ENCODE measurements at places on chromosomes 7 and 10.
A peak's percentile ranks its signal among the peaks of the same experiment; 100 is the strongest.

- no peak for DNase-seq
Observed at GRCh38 chr7:149873970-149874643, 338 bp downstream of the ATP6V0E2 start.

- no peak for DNase-seq
Observed at GRCh38 chr7:104791080-104791479, 222.9 kb upstream of the KMT2E start.

DNA sequence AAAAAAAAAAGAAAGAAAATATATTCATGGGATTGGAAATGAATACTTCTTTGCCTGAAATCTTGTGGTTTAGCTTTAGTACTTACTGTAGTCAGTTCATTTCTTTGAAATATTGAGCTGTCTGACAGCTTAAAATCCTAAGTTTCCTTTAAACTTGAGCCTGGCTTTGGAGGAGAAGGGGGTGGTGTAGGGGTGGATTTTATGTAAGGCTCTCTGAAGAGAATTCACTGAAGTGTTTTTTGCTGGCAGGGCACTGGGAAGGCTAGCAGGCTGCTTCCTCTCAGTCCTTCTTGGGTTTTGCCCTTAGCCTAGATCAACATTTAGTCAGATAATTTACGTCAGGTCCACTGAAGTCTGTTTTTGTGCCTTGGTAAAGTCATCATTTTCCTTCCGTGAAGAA, 516.5 kb downstream of the AUTS2 start:
- no peak for DNase-seq

- no peak for DNase-seq
Observed at GRCh38 chr10:97018251-97019212, 167.2 kb downstream of the SLIT1 start.

DNA sequence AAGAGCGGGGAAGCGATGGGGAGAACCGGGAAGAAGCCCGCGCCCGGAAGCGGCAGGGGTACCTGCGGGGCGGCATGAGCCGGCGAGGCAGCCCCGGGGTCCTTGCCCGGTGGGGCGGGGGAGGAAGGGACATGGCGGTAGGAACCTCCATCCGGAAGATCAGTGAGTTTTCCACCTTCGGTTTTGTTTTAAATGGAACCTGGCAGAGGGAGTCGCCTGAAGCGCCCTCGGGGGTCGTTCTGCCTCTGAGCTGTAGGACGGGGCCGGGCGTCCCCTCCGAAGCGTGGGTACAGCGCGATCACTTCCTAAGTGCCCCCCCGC, 471 bp downstream of the PFKP start:
- DNase-seq, result no peak

DNA sequence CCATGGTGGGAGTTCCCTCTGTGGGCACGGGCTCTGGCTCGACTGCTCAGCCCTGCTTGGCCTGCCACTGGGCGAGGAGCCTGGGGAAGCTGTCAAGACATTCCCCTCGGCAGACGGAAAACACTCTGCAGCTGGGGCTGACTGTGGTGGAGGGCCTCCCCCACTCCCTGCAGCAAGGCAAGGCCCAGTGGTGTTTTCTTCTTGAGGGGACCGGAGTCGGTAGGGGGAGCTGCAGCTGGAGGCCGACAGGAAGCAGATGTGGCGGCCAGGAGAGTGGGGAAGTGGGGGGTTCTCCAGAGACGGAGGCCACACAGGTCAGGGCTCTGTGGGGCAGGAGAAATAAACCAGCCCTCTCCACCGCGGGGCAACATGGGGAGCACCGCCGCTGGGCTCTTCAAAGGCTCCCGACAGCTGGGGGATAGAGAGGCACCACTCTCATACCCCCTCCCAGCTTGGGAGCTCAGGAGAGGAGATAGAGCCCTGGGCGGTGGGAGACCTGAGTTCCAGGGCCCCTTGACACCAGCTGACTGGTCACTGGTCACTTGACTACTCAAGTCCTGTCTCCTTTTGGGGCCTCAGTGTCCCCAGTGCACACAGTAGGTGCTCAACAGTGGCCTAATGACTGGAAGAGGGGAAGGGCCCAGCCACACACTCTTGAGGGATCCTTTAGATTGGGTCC, 43.4 kb downstream of the PPIF start:
- DNase-seq, result no peak

GRCh38 chr7:41107330-41107937, 595.5 kb downstream of the INHBA start:
- DNase-seq, result no peak

DNA sequence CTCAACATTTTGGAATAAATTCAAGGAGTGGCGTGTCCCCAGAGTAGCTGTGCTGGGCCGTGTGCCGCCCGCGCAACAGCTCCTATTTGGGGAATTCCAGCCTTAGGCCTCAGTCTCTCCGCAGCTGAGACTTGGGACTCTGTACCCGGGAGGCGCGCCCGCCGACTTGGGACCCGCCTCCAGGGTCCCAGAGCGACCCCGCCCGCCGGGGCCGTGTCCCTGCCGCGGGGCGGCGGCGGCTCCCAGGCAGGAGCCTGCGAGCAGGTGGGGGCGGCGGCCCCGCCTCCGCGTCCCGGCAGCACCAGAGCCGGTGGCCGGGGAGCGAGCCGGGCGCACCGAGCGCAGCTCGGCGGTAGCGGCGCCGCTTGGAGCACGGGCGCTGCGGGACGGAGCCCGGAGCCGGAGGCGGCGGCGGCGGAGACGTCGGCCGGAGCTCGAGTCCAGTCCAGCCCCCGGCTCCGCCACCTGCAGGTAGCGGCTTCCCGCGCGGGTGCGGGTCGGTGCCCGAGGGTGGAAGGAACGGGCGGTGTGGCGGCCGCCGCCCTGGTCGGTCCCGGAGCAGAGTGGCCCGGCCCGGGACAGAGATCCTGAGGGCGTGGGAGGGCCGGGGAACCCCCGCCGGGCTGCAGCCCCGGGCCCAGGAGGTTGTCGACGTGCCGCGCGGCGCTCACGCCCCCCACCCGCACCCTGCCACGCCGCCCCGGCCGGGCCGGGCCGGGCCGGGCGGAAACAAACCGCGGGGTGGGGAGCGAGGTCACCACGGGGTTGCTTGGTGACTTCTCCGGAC, at the start of gene WIPF3:
Gene WIPF3, plus strand, starts transcription at position 301 of the 787 bp plus-strand sequence. CDS start 28,217 bp downstream, outside the sequence.
- peak; percentile 30 for DNase-seq

- DNase-seq, result no peak
Observed at GRCh38 chr10:126902157-126902556, 3.1 kb upstream of the DOCK1 start.

GRCh38 chr7:27102581-27103442, at the start of gene HOXA2:
Gene HOXA2, minus strand, starts transcription at chr7:27102683. Its CDS starts 183 bp downstream, at chr7:27102500.
- no peak for DNase-seq

DNA sequence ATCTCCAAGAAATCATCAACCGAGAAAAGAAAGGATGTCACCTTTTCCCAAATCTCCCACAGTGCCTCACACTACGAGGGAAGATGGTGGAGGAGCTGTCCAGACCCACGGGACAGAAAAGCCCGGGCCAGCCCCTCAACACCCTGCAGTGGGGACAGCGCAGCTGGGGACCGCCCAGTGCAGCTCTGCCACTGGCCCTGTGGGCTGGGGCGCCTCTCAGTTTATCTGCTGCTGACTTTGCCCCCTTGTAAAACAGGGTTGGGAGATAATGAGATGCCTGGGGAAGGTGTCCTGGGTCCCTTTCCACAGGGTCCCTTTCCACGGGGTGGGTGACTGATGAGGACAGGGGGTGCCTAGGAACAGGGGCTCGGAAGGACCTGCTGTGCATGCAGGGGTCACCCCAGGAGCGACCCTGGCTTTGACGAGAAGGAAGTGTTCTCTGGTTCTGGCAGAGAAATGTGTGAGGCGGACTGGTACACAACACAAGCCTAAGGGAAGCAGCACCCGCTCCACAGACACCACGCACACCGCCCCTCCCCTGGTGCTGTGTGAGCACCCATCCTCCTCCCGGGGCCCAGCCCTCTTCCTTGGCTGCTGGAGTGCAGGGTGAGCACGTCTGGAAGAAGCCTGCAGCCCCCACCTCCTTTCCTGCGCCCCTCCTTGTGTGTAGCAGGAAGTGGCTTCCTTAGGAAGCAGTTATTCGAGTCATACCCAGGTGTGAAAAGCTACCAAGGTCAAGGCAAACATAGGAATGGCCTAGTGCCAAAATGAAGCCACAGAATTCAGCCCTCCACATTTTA, 339.9 kb downstream of the DNAJB6 start:
- no peak for DNase-seq

GRCh38 chr7:107622429-107622828, 38.2 kb upstream of the SLC26A4 start:
- no peak for DNase-seq

- DNase-seq, result peak; percentile 80
Observed at GRCh38 chr10:102064868-102065560, at the start of gene HPS6. Gene HPS6, plus strand, starts transcription at chr10:102065349. Its CDS starts 126 bp downstream, at chr10:102065475.

DNA sequence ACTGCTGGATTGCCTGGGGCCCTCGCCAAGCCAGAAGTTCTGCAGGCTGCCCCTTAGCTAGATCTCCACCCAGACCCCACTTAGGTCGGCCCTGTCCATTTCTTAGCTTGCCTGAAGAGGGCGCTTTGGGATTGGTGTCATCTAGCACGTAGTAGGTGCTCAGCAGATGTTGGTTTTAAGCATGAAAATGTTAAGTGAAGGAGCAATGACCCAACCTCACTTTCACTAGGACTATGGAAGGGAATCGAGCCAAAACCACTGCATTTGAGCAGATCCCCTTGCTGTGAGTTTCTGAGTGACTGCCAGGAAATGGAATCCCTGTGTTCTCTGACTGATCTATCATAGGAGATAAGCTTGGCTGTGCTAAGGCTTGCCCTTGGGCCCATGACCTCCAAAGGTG, 131.7 kb upstream of the EEPD1 start:
- no peak for DNase-seq

- no peak for DNase-seq
Observed at GRCh38 chr7:150755473-150756099, 18.4 kb downstream of the GIMAP5 start.

- DNase-seq, result no peak
Observed at GRCh38 chr7:87413951-87414793, 61.3 kb downstream of the ABCB4 start.

- no peak for DNase-seq
Observed at GRCh38 chr7:894164-894867, 18.0 kb downstream of the GET4 start.

- no peak for DNase-seq
Observed at GRCh38 chr10:97450828-97451227, 4.9 kb downstream of the ZDHHC16 start.

DNA sequence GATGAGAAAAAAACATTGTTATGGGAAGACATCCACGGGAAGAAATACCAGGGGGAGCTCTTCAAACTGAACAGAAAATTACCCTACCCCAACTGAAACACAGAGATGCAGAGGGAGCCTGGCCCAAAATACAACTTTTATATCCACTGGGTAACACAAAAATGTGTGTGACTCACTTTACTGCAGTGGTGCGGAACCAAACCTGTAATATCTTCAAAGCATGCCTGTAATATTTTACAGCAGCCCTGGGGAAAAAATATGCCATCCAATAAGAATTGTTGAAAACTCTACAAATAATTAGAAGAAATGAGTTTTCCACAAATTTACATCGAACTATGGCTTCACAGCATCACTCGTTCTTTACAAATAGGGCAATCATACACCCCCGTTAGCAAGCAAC, 49.8 kb upstream of the SRRM3 start:
- no peak for DNase-seq

GRCh38 chr7:141043616-141044015, 28.9 kb upstream of the MRPS33 start:
- DNase-seq, result no peak

- no peak for DNase-seq
Observed at GRCh38 chr10:60534761-60535389, 145.2 kb upstream of the ANK3 start.

DNA sequence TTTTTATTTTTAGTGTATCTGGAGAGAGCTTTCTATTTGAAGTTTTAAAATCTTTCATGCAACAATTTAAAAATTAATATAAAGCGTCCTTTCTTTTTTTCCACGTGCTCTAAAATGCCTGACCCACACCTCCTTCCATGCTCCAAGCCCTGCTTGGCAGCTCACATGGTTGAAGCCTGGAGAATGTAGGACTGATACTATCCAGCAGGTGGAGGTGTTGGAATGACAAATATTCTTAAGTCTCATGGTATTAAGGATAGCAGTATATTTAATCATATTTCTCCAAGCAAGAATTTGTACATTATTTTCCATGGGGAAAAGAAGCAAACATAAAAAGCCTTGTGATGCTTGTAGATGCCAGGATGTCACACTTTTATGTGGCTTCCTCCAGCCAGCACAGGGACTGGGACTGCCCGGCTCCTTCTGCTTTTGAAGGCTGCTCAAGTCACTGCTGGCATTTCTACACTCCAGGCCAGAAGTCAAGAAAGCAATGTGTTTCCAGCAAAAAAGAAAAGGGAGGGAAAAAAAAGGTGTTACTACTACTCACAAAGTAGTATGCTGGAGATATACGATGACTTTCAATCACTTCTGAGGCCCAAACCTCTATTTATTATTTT, 49.7 kb downstream of the BZW2 start:
- no peak for DNase-seq

- DNase-seq, result no peak
Observed at GRCh38 chr10:4399556-4399955, 426.5 kb upstream of the AKR1E2 start.

DNA sequence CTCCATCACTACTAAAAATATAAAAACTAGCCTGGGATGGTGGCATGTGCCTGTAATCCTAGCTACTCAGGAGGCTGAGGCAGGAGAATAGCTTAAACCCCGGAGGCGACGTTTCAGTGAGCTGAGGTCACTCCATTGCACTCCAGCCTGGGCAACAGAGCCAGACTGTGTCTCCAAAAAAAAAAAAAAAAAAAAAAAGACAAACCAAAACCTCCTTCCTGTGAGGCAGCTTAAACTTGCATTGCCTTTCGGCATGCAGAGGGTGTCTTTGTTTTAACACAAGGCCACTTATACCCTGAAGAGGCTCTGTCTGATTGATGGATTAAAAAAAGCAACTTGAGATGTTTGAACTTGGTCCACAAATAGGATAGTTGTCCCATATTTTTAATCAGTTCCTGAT, 128.4 kb upstream of the RSU1 start:
- DNase-seq, result no peak

DNA sequence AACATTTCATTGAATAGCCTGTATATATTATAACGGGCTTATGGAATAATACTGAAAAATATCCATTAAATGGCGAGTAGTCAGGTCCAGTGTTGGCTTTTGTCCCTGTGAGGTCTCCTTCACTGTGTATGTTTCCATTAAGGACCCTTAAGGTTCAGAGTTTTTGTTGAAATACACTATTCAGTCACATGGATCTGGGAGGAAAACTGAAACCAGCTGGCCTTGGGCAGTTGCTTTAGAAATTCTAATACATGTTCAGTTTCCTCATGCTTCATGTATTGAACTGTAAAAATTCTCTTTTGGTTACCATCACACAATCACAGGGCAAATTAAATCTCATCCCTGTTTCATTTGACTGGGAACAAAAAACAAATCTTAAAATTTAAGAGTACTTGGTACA, 447.3 kb downstream of the SDK1 start:
- DNase-seq, result no peak

DNA sequence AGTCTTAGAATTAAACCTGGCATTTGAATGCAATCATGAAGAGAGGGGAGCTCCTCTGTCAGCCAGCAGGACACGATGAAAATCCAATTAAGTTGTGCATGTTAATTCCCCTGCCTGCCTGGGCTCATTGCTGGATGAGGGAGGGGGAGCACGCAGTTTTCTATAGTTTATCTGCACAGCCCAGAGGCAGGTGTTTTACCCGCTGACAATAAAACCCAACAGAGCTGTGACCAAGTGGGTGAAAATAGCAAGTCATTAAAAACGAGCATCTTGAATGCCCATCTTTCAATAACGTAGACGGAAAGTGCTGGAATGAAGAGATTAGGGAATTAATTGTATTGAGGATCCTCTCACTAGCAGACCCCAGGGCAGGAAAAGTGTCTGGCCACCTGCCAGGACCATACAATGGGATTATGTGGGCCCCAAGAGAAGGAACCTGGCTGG, 100.1 kb upstream of the FAM20C start:
- no peak for DNase-seq
